ENCODE measurements at places on chromosomes 12 and 14.

- DNase-seq, result no peak
Observed at GRCh38 chr12:43982544-43982943, 146.7 kb downstream of the TMEM117 start.

GRCh38 chr12:12003609-12004008 lies 67.1 kb upstream of the BCL2L14 start:
- DNase-seq, result no peak

GRCh38 chr14:66696326-66696725 lies 188.4 kb downstream of the GPHN start:
- no peak for DNase-seq

DNA sequence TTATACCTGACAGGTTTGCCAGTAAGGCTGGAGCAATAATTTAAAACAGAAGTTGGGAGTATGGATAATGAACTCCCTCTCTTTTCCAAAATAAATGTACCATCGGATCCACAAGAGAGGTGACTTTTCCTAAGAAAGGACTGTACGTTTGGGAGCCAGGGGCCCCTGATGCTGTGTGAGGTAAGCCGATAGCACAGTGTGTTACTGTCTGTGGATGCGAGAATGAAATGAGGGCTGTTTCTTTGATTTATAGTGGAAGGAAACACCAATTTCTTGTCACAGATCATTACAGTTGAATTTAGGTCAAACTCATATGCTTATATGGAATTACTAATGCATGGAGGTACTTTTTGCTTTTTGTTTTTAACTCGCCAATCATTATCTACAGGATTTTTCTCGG lies 147.7 kb downstream of the ZNF664 start:
- no peak for DNase-seq

- no peak for DNase-seq
Observed at GRCh38 chr12:86158956-86159355, 97.2 kb downstream of the MGAT4C start.

- DNase-seq, result no peak
Observed at GRCh38 chr14:87046960-87047359, 946.0 kb downstream of the GALC start.

DNA sequence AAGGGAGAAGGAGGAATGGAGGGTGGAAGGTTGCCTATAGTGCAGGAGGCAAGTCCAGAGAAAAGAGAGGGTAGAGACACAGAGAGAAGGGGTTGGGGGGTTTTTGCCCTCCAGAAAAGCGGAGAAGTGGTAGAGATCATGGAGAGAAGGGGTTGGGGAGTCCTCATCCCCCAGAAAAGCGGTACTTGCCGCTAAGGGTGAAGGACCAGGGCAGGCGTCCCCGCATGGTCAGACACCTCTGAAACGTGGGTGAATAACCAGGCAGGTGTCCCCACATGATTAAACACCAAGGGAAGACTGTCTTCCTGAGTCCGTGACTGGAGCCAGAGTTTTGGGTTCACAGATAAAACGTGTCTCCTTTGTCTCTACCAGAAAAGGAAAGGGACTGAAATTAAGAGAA lies 439.0 kb downstream of the SOX5 start:
- no peak for DNase-seq

DNA sequence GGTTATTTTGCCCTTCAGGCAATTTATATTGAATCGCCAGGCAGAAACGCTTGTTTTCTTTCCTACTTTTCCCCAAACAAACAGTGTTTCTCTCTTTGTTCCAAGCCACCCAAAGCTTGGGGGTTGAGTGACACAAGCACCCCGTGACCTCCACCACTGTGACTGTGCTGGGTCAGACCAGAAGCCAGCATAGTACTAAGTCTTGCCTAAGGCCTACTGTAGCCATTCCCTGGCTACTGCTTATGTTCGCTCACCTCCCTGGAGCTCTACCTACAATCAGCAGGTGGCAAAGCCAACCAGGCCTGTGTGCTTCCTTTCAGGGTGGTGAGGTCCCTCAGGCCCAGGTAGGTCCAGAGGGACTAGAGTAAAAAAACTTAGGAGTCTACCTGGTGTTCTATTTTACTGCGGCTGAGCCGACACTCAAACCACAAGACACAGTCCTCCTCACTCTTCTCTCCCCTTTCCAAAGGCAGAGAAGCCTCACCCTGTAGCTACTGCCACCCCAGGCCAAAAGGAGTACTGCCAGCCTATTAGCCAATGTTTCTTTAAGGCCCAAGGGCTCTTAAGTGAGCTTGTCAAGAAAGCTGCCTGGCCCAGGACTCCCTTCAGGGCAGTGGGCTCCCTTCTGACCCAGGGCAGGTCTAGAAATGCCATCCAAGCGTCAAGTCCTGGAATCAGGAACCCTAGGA lies 411.8 kb upstream of the MIS18BP1 start:
- DNase-seq, result no peak

- DNase-seq, result no peak
Observed at GRCh38 chr14:46197856-46198255, 453.7 kb downstream of the RPL10L start.

- DNase-seq, result no peak
Observed at GRCh38 chr12:132154941-132155770, 10.9 kb downstream of the NOC4L start.

GRCh38 chr12:129049917-129050316 lies 196.6 kb downstream of the GLT1D1 start:
- DNase-seq, result no peak

- no peak for DNase-seq
Observed at GRCh38 chr12:9948606-9949296, 16.6 kb upstream of the CLEC2A start.

GRCh38 chr12:88338486-88338885 lies 196.4 kb downstream of the TMTC3 start:
- no peak for DNase-seq

DNA sequence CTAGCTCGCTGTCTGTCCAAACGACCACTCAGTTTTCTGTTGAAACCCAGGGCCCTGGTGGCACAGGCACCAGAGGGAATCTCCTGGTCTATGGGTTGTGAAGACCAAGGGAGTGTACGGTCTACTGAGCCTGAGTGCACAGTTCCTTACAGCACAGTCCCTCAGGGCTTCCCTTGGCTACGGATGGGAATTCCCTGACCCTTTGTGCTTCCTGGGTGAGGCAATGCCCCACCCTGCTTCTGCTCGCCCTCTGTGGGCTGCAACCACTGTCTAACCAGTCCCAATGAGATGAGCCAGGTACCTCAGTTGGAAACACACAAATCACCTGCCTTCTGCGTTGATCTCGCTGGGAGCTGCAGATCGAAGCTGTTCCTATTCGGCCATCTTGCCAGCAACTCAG lies 22.6 kb downstream of the GPHN start:
- DNase-seq, result no peak

DNA sequence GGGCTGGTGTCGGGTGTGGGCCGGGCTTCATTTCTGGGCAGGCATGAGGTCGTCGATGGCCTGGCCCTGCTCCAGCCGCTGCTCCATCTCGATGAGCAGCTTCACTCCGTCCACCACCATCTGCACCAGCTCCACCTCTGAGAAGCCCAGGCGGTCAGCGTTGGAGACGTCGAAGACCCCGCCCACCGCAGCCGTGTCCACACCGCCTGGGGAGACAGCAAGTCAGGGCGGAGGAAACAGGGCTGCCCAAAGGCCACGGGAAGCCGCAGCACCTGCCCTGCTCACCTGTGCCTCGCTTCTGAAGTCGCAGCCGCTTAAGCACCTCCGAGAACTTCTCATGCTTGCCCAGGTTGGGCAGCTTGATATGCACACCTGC lies 2.8 kb downstream of the CKB start:
- no peak for DNase-seq

DNA sequence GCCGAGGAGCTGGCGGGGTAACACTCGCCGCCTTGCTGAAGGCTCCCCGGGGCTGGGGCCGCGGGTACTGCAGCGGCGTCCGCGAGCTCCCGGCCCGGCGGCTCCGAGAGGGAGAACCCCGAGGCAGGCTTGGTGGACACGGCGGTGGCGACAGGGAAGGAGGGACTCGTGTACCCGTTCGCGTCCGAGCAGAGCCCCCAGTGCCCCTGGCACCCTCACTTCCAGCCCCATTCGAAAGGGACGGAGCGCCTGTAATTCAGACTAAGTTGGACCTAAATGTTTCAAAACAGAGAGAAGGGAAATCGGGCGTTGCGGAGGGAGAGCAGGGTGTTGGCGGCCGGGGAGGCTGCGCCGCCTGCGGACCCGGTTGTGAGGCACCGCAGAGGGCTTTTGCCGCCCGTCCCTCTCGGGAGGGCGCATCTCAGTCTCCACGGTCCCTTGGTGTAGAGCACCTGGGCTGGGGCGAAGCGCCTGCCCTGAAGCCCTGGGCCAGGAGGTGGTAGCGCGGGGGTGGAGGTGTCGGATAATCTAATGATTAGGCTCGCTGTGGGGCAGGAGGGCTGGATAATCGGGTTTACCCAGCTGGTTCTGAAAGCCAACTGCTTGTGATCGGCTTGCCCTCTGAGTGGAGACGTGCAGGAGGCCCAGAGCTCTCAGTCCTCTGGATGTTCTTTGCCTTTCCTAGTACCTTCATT lies 771 bp downstream of the DAAM1 start:
- DNase-seq, result peak; percentile 23

Measured in activated CD4-positive, alpha-beta T cell treated with anti-CD3 and anti-CD28 coated beads for 1 hour (primary cell).